Adrenal gland (tissue), 19 donors: ENCODE measurements at places on chromosomes 11 and 22. TPM values are rescaled to one million over a fixed set of nuclear protein-coding genes. Genes with fewer than 3 reads are reported as not detected.

The PIM3 gene
- polyA plus RNA-seq, result 42.0 TPM

- no peak for DNase-seq
- peaks cover 34% of the 10 kb centered on the region for H3K4me1 ChIP-seq
- H3K27me3 ChIP-seq, result no peaks in the 10 kb centered on the region
- peak overlapping the region; percentile 45 for H3K27ac ChIP-seq
- no peak overlapping the region for H3K4me3 ChIP-seq
Observed at GRCh38 chr11:12507391-12507790, 130.0 kb downstream of the PARVA start.

The SERPING1 gene
- 353 TPM for polyA plus RNA-seq

DNA sequence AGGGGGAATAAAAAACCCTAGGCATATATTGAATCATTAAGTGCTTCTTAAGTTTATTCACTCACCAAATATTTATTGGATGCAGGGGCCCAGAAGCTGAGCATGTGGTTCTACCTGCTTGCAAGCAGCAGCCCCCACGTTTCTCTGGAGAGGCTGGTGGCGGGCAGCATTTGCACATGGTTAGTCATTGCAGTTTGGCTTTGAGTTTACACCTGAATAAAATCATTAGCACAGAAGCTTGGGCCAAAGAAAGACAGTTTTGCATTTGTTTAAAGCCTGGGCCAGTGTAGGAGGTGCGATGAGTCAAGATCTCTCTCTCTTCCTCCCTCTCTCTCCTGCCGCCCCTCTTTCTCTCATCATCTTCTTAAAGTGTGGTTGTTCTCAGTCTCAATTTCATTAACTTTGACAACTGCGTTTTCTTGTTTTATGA, 72.6 kb downstream of the C22orf31 start:
- no peaks in the 10 kb centered on the region for H3K27me3 ChIP-seq
- peak overlapping the region; percentile 13 for H3K27ac ChIP-seq
- H3K4me1 ChIP-seq, result peaks cover 2% of the 10 kb centered on the region
- no peaks in the 10 kb centered on the region for H3K36me3 ChIP-seq
- DNase-seq, result no peak

The FGF3 gene
- not detected for polyA plus RNA-seq

The APOA4 gene
- polyA plus RNA-seq, result not detected

GRCh38 chr11:61510974-61511373, 2.4 kb downstream of the LRRC10B start:
- H3K27ac ChIP-seq, result no peak overlapping the region
- H3K36me3 ChIP-seq, result no peaks in the 10 kb centered on the region
- DNase-seq, result no peak
- peaks cover 8% of the 10 kb centered on the region for H3K4me1 ChIP-seq

The SLC43A3 gene
- polyA plus RNA-seq, result 36.1 TPM

- H3K27me3 ChIP-seq, result no peaks in the 10 kb centered on the region
- H3K4me1 ChIP-seq, result no peaks in the 10 kb centered on the region
- H3K27ac ChIP-seq, result no peak overlapping the region
- H3K4me3 ChIP-seq, result no peak overlapping the region
Observed at GRCh38 chr11:121352251-121352891, 59.8 kb downstream of the SC5D start.

DNA sequence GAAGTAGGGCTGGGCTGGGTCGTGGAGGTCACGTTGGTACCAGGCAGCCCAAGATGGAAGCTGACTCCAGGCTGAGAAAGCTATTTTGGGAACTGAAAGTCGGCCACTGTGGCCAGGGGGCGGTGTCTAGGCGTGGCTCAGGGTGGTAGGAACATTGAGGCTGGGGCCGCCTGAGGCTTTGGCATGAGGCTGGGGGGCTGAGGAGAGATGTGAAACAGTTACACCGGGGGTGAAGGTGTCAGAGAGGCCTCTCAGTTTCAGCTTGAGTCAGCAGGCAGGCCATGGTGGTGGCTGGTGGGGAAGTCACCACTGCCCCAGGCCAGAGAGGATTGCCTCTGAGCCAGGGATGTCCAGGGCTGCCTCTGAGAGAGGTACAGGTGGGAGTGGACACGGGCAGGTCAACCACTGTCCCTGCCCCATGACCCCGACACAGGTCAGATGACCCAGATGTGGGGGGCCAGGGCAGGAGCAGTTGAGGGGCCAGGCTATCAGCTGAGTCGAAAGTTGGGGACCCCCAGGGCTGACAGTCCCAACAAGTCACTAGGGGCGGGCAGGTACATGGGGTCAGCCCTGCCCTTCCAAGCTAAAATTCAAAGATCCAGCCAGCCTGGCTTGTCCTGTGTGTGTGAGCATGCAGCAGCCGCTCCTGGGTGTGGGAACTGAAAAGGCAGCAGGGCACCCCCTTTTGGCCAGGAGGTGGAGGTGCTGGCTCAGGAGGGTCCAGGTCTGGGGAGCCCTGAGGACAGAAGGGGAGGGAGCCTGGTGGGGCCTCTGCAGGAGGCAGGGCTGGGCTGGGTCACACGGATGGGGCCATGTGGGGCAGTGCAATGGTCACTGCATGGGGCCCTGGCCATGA, 7.2 kb downstream of the KCNK7 start:
- peaks cover 35% of the 10 kb centered on the region for H3K4me1 ChIP-seq
- no peak overlapping the region for H3K4me3 ChIP-seq
- DNase-seq, result peak; percentile 66
- peak overlapping the region; percentile 73 for H3K27ac ChIP-seq
- no peaks in the 10 kb centered on the region for H3K27me3 ChIP-seq
